ENCODE measurements at places on chromosomes 3 and 15.
A peak's percentile ranks its signal among the peaks of the same experiment; 100 is the strongest.

DNA sequence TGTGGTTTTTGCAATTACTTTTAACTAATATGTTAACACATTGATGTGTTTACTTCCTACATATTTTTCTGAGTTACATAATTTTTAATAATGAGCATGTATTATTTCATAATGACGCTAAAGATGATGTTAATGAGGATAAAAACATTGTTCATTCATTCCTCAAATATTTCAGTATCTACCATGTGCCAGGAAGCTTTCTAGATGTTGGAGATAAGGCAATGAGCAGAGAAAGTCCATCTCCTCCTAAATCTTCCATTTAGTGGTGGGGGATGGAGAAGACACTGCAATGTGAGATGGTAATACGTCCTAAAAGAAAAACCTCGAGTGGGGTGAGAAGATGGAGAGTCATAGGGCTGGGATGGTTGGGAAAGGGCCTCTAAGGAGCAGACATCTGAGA lies 132.7 kb downstream of the MYLK start:
- peaks cover 15% of the 10 kb centered on the region for H3K27me3 ChIP-seq
- no peaks in the 10 kb centered on the region for H3K4me1 ChIP-seq
- H3K27ac ChIP-seq = no peak overlapping the region
- ATAC-seq = no peak
- no peak overlapping the region for H3K4me3 ChIP-seq
- H3K36me3 ChIP-seq = no peaks in the 10 kb centered on the region

DNA sequence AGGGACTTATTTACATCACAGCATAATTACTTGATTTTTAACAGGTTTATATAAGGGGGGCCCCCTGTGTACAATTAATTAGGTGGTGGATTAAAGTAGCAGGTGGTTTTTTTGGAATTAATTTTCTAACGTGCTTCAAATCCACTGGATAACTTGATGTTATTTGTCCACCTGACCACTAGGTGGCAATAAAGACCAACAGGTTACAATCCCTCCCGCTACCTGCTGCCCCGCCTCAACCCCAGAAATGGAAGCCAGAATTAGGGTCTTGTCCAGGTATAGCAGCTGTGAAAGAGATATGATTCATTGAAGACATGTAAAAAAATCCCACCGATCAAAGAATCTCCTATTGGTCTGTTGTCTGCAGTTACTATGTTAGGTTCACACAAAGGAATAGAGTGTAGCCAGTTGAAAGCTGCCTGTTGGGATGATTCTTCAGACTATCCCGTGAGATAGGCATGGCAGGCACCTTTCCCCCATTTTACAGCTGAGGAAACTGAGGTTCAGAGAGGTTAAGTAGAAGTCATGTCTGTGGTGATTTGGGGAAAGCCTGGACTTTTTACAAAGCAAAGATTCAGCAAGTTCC lies 44.0 kb downstream of the MFSD1 start:
- peak; percentile 59 for ATAC-seq
- H3K36me3 ChIP-seq = no peaks in the 10 kb centered on the region
- H3K27me3 ChIP-seq = no peaks in the 10 kb centered on the region
- no peaks in the 10 kb centered on the region for H3K4me1 ChIP-seq

DNA sequence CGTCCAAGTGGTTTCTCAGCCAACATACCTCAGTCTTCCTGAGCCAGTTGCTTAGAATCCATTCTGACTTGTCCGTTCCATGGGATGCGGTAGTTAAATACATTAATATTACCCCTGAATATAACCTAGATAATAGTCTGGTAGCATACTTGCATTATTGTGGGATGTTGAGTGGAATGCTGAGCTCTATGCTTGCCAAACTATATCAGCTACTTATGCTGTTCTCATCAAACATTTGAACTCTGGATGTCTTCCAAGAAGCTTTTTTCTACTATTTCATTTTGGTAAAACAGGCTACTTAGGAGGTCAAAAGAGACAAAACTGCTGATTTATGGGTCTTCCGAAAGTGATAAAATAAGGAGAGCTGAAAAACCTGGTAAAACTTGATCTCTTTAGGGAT lies 429.5 kb downstream of the NAALADL2 start:
- H3K27me3 ChIP-seq = no peaks in the 10 kb centered on the region
- no peak overlapping the region for H3K4me3 ChIP-seq
- no peaks in the 10 kb centered on the region for H3K4me1 ChIP-seq
- no peaks in the 10 kb centered on the region for H3K36me3 ChIP-seq
- no peak for ATAC-seq

- H3K36me3 ChIP-seq = no peaks in the 10 kb centered on the region
- H3K4me3 ChIP-seq = no peak overlapping the region
- H3K27me3 ChIP-seq = no peaks in the 10 kb centered on the region
- no peaks in the 10 kb centered on the region for H3K4me1 ChIP-seq
These were observed 117.4 kb downstream of the EFHB start for GRCh38 chr3:19816631-19817030.

GRCh38 chr3:80696280-80696679 lies 928.5 kb upstream of the ROBO1 start:
- no peak overlapping the region for H3K4me3 ChIP-seq
- ATAC-seq = no peak
- H3K4me1 ChIP-seq = no peaks in the 10 kb centered on the region
- no peaks in the 10 kb centered on the region for H3K36me3 ChIP-seq
- H3K27ac ChIP-seq = no peak overlapping the region

GRCh38 chr15:66953523-66954229 lies 111.7 kb upstream of the SMAD3 start:
- no peak overlapping the region for H3K27ac ChIP-seq
- H3K4me3 ChIP-seq = no peak overlapping the region
- H3K27me3 ChIP-seq = no peaks in the 10 kb centered on the region
- no peaks in the 10 kb centered on the region for H3K4me1 ChIP-seq

DNA sequence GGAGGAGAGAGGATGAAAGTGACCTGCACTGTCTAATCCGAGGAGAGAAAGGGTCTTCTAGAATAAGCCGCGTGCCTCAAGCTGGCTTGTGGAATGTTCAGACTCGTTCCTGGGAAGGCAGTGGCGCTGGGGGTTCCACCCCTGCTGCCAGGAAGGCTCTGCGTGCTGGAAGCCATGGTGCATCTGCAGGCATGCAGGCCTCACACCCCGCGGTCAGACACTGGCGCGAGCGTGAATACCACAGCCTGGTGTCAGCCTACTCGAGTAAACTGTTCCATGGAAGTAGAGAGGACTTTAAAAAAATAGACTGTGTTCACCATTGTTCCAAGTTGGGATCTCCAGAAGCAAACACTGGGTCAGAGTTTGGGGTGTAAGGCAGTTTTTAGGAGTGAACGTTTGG lies 25.9 kb upstream of the GABRG3 start:
- H3K27me3 ChIP-seq = no peaks in the 10 kb centered on the region
- peaks cover 5% of the 10 kb centered on the region for H3K4me1 ChIP-seq
- H3K36me3 ChIP-seq = no peaks in the 10 kb centered on the region
- no peak overlapping the region for H3K27ac ChIP-seq
- ATAC-seq = no peak

DNA sequence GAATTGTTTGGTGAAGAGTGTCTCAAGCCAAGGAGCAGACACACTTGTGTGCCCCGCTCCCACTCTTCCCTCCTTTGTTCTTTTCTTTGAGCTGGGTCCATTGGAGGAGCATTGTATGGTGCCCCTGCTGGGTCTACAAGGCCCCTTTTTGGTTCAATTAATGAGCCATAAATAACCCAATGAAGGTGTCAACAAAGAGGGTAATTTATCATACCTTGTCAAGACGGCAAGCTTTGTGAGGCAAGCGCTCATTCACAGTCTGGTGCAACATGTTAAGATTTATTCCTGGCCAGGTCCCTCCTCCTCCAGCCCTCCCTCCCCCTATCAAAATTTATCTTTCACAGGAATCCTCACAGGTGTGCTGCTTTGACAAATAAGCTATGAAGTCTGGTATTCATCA lies 300.1 kb downstream of the RORA start:
- H3K4me3 ChIP-seq = no peak overlapping the region
- H3K4me1 ChIP-seq = peaks cover 8% of the 10 kb centered on the region
- no peak overlapping the region for H3K27ac ChIP-seq
- no peaks in the 10 kb centered on the region for H3K36me3 ChIP-seq
- H3K27me3 ChIP-seq = peaks cover 3% of the 10 kb centered on the region
- ATAC-seq = no peak

DNA sequence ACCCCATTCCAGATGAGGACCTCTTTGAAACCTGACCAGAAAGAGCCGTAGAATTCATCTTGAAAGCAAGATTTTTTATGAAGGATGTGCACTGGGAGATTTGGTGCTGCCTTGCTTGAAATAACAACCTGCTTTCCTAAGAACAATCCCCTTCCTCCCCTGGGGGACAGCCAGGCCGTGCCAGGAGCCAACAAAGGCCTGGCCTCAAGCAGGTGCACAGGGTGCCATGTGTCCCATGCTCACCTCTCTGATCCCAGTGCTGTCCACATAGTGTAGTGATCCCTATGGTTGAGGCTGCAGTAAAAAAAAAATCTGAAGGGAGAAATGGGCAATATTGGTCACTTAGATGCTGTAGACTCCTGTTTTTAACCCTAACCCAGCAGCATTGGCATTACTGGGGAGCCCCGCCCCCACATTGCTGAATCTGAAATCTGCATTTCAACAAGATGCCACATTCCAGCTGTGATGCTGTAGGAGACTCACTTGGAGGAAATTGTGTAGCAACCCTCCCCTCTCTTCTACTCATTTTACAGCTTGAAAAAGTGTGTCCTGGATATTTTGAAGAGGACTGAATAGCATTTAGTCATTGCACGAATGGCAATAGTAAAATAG lies 171.2 kb downstream of the APBA2 start:
- ATAC-seq = no peak
- no peaks in the 10 kb centered on the region for H3K4me1 ChIP-seq
- H3K4me3 ChIP-seq = no peak overlapping the region
- no peaks in the 10 kb centered on the region for H3K27me3 ChIP-seq
- no peaks in the 10 kb centered on the region for H3K36me3 ChIP-seq

DNA sequence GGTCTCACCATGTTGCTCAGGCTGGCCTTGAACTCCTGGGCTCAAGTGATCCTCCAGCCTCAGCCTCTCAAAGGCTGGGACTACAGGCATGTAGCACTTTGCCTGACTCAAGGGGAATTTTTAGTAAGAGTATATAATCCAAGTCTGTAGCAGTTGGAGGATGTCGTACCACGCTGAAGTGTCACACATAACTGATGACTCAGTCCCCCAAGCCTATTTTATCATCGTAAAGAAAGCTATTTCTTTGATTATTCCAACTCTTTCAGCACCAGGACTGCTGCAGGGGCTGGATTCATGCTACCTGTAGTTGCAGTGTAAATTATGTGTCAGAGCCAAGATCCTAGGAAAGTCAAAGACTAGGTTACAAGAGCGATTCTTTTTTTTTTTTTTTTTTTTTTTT lies 1.4 kb upstream of the PRKCI start:
- peaks cover 17% of the 10 kb centered on the region for H3K4me1 ChIP-seq
- H3K27ac ChIP-seq = peak overlapping the region; percentile 52
- ATAC-seq = no peak
- H3K4me3 ChIP-seq = peak overlapping the region; percentile 95
- no peaks in the 10 kb centered on the region for H3K27me3 ChIP-seq
- H3K36me3 ChIP-seq = no peaks in the 10 kb centered on the region

- H3K27ac ChIP-seq = no peak overlapping the region
- H3K4me1 ChIP-seq = no peaks in the 10 kb centered on the region
- H3K36me3 ChIP-seq = no peaks in the 10 kb centered on the region
- H3K4me3 ChIP-seq = no peak overlapping the region
- H3K27me3 ChIP-seq = no peaks in the 10 kb centered on the region
These were observed 24.8 kb upstream of the PDCD6IP start for GRCh38 chr3:33773637-33774036.

- H3K36me3 ChIP-seq = no peaks in the 10 kb centered on the region
- H3K27ac ChIP-seq = no peak overlapping the region
- no peak for ATAC-seq
- no peaks in the 10 kb centered on the region for H3K4me1 ChIP-seq
- peaks cover 15% of the 10 kb centered on the region for H3K27me3 ChIP-seq
These were observed 27.3 kb downstream of the SV2B start for GRCh38 chr15:91127236-91127955.

DNA sequence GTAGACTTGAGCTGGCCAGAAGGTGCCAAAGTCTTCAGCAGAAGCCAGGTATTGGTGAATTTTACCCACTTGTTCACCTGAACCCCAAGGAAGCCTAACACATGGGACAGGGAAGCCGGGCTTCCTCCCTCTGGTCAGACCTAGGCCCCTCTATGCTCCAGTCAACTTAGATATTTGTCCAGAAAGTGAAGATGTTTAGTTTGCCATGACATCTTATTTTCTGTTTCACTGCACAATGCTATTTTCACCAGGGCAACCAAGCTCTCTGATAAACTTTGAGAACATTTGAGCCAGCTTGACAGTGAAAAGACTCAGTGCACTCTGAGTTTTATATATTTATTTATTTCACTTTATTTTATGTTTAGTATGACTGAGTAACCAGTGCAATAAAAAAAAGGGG lies 71.0 kb downstream of the SOX14 start:
- no peak for ATAC-seq
- H3K4me1 ChIP-seq = no peaks in the 10 kb centered on the region
- no peaks in the 10 kb centered on the region for H3K36me3 ChIP-seq
- peaks cover 12% of the 10 kb centered on the region for H3K27me3 ChIP-seq
- H3K27ac ChIP-seq = no peak overlapping the region

GRCh38 chr3:69044608-69045007 lies 7.5 kb downstream of the TMF1 start:
- no peak overlapping the region for H3K27ac ChIP-seq
- H3K36me3 ChIP-seq = peaks cover 94% of the 10 kb centered on the region
- no peak for ATAC-seq
- peaks cover 25% of the 10 kb centered on the region for H3K4me1 ChIP-seq

DNA sequence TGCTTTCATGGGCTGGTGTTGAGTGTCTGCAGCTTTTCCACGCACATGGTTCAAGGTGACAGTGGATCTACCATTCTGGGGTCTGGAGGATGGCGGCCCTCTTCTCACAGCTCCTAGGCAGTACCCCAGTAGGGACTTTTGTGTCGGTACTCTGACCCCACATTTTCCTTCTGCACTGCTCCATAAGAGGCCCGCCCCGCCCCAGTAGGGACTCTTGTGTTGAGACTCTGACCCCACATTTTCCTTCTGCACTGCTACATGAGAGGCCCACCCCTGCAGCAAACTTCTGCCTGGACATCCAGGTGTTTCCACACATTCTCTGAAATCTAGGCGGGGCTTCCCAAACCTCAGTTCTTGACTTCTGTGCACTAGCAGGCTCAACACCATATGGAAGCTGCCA lies 383.4 kb upstream of the MEIS2 start:
- H3K27ac ChIP-seq = no peak overlapping the region
- no peak overlapping the region for H3K4me3 ChIP-seq
- no peaks in the 10 kb centered on the region for H3K4me1 ChIP-seq
- no peaks in the 10 kb centered on the region for H3K27me3 ChIP-seq
- no peak for ATAC-seq

Data from activated T-helper 17 cell treated with anti-CD3 and anti-CD28 coated beads, Interleukin-2, amount 50 U/mL, for 72 hours (primary cell).